RWPE2 (cell line): ENCODE measurements at places on chromosomes 2 and 18.

DNA sequence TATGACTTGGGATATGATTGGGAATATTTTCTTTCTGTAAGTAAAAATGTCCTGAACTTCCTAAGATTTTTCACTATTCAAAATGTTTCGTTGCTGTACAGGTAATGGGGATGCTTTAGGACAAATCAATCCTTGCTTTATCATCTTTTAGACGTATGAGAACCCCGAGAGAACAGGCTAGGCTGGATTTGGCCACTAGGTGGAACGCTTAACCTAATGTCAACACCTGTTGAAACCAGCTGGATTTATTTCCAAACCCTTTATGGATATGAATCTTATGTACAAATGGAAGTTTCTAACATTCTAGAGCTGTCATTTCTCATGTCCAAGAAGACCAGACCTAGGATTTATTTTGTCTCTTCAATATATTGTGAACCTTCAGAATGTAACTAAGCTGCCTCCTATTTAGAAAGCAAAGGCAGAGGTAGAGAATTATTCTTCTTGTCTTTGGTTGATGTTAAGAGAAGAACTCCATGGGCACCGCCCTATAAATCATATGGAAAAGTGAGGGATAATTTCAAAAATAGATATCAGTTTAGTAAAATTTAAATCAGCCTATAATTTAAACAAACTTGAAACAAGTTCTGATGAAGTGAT lies 96.7 kb downstream of the PMAIP1 start:
- H3K27ac ChIP-seq = no peak overlapping the region
- no peaks in the 10 kb centered on the region for H3K4me1 ChIP-seq
- no peaks in the 10 kb centered on the region for H3K27me3 ChIP-seq
- no peaks in the 10 kb centered on the region for H3K36me3 ChIP-seq
- no peak overlapping the region for H3K4me3 ChIP-seq

GRCh38 chr2:166892397-166892796 lies 4.1 kb downstream of the XIRP2 start:
- H3K4me1 ChIP-seq = no peaks in the 10 kb centered on the region
- H3K27me3 ChIP-seq = no peaks in the 10 kb centered on the region
- DNase-seq = no peak
- H3K27ac ChIP-seq = no peak overlapping the region
- no peak overlapping the region for H3K4me3 ChIP-seq

- DNase-seq = no peak
- no peaks in the 10 kb centered on the region for H3K27me3 ChIP-seq
- peaks cover 49% of the 10 kb centered on the region for H3K36me3 ChIP-seq
- H3K4me3 ChIP-seq = peak overlapping the region; percentile 92
Observed at GRCh38 chr18:46096651-46097300, 1.3 kb downstream of the ATP5F1A start.

DNA sequence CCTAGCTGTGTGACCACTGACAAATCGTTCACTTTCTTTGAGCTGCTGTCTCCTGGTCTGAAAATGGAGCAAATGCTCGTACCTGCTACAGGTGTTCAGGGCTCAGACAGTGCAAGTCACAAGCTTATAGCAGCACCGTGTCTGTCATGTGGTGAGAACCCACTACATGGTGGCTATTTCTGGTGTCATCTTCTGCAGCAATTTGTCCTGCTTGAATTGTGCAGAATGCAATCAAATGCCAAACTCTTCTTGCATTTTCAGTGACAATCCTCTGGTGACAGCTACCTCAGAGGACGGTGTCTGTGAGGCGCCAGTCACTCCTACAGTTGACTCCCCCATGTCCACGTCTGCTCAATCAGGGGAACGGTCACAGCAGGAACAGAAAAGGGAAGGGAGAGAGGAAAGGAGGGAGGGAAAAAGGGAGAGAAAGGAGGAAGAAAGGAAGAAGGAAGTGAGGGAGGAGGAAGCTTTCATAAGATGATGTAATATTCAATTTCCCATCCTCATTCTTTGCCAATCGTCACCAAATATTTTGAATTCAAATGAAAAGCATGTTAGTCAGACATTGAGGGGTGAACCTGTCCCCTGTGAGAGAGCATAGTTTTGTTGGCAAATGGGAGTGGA lies 122.2 kb downstream of the BCL2 start:
- H3K4me3 ChIP-seq = no peak overlapping the region
- H3K27me3 ChIP-seq = no peaks in the 10 kb centered on the region
- H3K36me3 ChIP-seq = no peaks in the 10 kb centered on the region
- DNase-seq = no peak
- no peaks in the 10 kb centered on the region for H3K4me1 ChIP-seq

DNA sequence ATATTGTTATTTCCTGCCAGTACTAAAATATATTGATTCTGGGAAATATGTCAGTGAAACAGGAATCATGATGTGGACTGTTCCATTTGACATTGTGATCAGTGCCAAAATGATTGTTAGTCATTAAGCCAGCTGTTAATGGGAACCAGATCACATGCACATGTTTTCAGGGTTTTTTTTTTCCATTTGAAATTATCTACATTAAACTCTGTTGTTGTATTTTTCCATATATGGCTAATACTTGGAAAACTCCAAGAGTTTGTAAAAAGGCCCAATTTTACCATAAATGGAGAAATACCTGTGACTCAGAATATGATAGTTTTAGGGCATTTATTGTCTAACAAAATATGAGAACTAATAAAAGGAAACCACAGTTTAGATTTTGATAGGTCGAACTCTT lies 13.4 kb downstream of the ITGAV start:
- no peak overlapping the region for H3K27ac ChIP-seq
- H3K36me3 ChIP-seq = peaks cover 31% of the 10 kb centered on the region
- no peaks in the 10 kb centered on the region for H3K4me1 ChIP-seq
- H3K27me3 ChIP-seq = no peaks in the 10 kb centered on the region
